AG08396 (cell line): ENCODE measurements at places on chromosomes 5 and 9.

GRCh38 chr9:79461712-79462111, 110.1 kb upstream of the TLE4 start:
- no peak for DNase-seq

GRCh38 chr5:66138637-66139317, 5.3 kb upstream of the SREK1 start:
- DNase-seq, result no peak

GRCh38 chr9:135294836-135295235, 184.7 kb upstream of the PPP1R26 start:
- DNase-seq, result no peak

DNA sequence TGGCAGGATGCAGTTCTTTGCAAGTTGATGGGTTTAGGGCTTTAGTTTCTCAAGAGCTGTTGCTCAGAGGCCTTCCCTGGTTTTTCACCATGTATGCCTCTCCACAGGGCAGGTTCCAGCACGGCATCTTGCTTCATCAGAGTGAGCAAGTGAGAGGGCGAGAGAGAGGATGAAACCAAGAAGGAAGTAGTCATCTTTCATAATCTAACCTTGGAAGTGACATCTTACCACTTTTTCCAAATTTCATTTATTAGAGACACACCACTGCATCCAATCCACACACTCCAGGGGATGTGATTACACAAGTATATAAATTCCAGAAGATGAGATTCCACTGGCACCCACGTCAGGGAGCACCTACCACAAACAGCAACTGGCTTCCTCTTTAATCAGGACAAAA, 294.4 kb downstream of the MARCHF11 start:
- DNase-seq, result no peak

- DNase-seq, result no peak
These were observed 904 bp downstream of the EDF1 start for GRCh38 chr9:136865041-136865767.

GRCh38 chr9:71783120-71783523, 14.8 kb upstream of the CEMIP2 start:
- DNase-seq, result no peak

DNA sequence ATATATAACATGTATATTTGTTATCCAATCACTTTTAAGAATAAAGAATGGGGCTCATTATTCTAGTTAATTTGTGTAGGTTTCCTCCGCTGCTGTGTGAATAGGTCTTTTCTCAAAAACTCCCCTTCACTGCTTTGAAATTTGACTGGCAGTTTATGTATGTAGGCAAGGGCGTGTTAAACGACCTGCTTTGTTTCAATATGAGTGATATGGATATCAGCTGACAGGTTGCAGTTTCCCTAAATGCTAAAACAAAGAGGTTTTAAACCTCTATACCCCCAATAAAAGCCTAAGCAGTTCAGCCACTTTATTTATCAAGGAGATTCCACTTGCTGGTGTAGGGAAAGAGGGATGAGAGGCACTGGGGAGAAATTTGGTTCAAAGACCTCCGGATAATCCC, 159.6 kb downstream of the TMEM167A start:
- DNase-seq, result no peak

GRCh38 chr5:9440517-9440916, 105.4 kb downstream of the SEMA5A start:
- peak; percentile 12 for DNase-seq

DNA sequence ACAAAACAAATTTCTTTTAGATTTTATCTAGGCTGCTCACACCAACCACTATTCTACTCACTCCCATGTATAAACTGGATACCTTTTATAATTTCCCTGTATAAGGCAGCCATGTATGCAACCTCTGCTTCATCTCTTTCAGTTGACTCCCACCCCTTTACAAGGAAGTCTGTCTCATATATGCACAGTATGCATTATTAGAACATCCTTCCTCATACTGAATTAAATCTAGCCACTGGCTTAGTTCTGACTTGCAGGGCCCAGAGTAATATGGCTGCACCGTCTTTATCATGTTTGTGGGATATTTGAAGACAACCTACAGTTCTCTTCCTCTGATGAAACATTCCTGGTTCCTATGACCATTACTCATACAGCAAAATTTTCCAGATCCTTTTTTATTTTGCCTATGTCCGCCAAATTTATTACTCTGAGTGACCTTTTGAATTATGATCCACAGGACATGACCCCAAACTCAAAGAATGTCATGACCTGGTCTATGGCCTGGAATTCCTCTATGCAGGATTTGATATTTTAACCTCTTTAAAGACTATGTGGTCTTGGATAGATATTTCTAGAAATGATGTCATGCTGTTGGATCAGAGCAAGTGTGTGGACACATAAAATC, 76.6 kb upstream of the ITGA1 start:
- DNase-seq, result no peak

DNA sequence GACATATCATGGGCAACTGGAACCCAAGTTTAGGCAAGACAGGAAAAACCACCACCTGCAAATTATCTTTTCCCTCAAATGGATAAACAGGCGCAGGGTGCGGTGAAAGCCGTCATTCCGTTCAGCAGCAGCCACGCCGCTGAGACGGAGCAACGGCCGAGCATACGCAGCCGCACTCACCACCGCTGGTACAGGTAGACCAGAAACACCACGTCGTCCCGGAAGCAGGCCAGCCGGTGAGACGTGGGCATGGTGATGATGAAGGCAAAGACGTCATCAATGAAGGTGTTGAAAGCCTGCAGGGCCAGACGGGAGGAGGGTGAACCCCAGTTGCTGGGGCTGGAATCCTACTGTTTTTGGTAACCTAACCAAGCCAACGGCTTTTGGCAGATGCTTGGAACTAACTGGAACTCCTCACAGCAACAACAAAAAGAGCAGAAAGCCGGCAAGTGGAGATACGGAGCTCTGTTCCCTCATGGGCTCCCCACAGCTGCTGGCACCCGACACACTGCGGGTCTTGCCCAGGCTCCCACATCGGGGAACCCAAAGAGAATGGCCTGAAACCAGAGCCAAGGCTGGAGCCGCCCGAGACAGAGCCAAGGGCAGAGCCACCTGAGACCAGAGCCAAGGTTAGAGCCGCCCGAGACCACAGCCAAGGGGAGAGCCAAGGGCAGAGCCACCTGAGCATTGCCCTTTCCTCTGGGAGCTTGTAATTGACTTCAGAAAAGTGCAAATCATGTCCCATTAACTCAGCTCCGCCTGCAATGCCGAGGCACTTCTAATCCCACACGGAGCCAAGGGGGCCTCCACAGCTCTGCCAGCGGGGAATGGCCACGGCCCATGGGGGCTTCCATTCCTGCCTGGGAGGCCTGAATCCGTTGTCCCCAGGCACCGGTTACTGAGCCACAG, 24.2 kb downstream of the CLPTM1L start:
- DNase-seq, result no peak

GRCh38 chr5:111720333-111720890, 36.6 kb downstream of the NREP start:
- no peak for DNase-seq

GRCh38 chr5:77086368-77086688, 757 bp downstream of the ZBED3 start:
- DNase-seq, result no peak

DNA sequence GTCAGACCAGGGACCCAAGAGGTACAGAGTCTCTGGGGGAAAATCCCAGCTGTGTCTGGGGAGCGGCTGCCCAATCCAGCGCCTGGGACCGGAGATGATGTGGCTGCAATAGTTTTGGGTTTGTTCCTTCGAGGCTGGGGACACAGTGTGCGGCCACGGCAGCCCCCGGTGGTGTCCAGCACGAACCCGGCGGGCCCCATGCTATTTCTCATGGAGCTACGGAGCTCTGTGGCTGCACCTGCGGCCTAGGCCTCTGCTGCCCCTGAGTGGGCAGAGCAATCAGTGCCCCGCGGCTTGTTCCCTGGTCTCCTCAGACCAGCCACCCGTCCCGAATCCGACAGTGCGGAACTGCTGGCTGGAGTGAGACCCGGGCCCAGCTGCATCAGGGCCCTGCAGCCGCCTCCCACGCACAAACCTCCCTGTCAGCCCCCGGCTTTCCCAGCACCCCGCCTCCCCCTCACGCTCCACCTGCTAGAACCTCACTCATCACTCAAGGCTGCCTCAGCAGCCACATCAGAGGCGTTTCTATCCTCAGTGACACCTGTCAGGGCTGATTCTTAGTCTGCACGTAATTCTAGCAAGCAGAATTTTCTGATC, 29.0 kb downstream of the SARDH start:
- no peak for DNase-seq
